NCI-H146 (cell line): ENCODE measurements at places on chromosomes 13 and 19.
A peak's percentile ranks its signal among the peaks of the same experiment; 100 is the strongest.

- DNase-seq: no peak
These were observed 211.5 kb downstream of the KLF12 start for GRCh38 chr13:73922493-73923393.

DNA sequence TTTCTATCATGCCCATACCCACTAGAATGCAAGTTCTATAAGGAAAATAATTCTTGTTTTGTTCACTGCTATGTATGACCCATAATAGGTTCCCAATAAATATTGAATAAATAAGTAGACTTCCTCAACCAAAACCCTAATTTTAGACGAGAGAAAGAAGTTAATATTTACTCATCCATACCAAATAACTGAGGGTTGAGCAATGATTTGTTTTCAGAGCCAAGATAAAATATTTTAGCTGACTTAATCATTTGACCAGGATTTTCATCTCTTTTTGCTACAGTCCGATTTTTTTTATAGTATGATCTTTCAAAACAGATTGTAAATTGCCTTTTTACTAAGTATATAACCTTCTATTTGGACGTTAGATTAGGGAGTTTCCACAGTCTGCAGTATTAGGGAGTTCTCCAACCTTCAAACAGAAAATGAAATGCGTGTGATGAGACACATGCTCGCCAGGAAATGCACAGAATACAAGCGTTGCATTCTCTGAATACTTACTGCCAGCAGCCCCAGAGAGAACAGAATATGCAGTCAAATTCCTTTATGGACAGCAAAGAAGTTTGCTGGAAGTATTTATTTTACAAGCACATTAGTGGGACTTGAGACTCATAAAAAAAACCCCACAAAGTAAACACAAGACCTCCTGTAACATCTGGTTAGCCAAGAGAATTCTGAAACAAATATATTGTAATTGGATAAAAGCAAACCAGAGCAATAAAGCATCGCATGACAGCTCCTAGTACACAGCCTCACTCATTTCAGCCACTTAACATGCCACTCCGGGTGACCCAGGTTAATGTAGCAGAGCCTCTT, 230.0 kb downstream of the MYO16 start:
- DNase-seq: no peak

- no peak for DNase-seq
These were observed 1612.1 kb downstream of the OLFM4 start for GRCh38 chr13:54640719-54641118.

DNA sequence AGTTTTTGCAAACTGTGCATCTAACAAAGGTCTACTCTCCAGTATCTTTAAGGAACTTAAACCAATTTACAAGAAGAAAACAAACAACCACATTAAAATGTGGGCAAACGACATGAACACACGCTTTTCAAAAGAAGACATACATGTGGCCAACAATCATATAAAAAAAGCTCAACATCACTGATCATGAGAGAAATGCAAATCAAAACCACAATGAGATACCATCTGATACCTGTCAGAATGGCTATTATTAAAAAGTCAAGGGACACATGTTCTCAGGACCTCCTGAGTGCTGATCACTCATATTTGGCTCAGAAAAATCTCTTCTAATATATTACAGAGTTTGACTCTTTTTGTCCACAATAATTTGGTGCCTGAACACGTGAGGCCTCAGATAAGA, 14.2 kb upstream of the LILRB1 start:
- DNase-seq: no peak

GRCh38 chr13:75740031-75740430, 103.9 kb downstream of the LMO7 start:
- DNase-seq: no peak

DNA sequence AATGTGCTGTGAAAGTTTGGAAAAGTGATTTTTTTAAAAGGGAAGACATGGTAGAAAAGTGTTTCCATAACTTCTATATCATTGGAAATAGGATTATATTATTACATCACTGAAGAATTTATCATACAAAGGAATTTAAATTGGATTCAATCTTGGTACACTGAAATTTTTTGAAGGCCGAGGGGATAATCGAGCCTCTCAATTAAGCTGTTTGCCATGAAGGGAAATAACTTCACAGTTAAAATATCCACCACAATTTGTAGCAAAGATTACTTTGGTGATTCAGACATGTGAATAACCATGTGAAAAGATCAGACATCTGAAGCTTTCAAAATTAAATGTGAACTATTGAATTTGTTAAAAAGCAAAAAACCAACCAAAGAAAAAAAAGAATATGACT, 215.3 kb downstream of the KLF5 start:
- no peak for DNase-seq

DNA sequence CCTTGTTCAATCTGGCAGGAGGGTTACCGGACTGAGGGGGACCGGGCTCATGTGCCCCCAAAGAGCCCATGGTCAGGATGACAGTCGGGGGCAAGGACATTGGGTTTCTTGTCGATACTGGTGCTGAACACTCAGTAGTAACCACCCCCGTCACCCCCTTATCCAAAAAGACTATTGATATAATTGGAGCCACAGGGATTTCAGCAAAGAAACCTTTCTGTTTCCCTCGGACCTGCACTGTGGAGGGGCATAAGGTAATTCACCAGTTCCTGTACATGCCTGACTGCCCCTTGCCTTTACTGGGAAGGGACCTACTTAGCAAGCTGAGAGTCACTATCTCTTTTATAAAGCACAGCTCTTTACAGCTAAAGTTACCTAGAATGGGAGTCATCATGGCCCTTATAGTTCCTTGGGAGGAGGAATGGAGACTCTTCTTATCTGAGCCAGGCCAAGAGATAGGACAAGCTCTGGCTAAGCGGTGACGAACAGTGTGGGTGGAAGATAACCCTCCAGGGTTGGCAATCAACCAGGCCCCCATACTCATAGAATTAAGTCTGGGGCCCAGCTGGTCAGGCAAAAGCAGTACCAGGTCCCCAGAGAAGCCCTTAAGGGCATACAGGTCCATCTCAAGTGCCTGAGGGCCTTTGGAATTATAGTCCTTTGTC, 603.7 kb downstream of the UQCRFS1 start:
- no peak for DNase-seq

- no peak for DNase-seq
These were observed 32.6 kb upstream of the SPACA7 start for GRCh38 chr13:112343591-112343990.

GRCh38 chr19:5973376-5973775, 4.6 kb downstream of the RANBP3 start:
- no peak for DNase-seq

GRCh38 chr13:51451134-51451466, 1.7 kb downstream of the INTS6 start:
- DNase-seq: no peak

GRCh38 chr13:23865026-23865425, 24.2 kb downstream of the MIPEP start:
- no peak for DNase-seq

DNA sequence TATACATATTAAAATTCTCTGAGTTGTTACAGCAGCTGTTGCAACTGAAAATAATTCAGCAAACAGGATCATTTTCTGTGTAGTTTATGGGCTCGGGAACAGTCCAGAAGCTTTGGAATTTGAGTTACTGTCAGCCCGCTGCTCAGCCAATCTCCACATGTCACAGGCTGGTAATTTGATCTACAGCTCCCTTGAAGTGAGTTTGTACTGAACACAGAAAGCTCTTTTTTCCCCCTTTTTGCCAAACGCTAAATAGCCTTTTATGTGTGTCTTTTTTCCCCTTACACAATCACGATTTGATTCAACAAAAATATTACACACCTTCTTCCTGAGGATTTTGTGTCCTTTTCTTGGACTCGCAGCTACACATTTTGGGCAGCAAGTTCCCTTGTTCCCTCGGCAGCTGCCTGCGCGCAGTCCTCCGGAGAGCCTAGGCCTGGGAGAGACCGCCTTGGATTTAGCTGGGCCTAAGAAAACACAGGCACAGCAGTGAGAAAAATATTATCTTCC, 371.4 kb downstream of the KCNRG start:
- DNase-seq: peak; percentile 27

DNA sequence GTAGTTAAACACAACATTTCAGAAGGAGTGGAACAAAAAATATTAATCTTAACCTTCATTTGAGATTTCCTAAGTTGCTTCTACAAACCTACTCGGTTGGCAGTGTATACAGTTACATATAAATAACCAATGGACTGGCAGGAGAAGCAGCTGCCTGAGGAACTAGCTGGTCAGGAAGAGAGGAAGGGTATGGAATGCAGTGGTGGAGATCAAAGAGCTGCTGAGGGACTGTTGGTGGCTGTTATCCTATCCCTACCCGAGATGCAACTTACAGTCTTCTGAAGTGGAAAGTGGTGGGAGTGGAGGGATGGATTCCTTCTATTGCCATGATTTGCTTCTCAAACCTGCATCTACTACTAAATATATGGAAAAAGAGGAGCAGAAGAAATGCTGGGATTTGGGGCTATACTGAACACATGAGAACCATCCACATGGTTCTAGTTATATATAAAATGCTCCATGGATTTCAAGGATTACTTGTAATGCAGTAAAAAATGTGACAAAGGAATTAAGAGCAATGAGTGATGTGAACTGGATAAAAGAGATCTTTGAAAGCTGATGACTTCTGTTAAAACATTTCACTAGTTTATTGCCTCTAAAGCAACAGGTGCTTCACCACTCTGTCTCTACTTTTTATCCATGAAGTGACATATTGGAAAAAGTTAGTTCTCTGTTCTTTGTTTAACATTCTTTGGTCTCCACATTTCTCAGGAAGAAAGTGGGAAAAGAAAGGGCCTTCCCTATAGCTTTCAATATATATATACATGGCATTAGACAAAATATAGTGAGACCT, 29.9 kb downstream of the MICU2 start:
- no peak for DNase-seq

- DNase-seq: no peak
These were observed 6.6 kb downstream of the ZBTB7A start for GRCh38 chr19:4059891-4060620.

GRCh38 chr19:38650911-38651584, 3.6 kb downstream of the ACTN4 start:
- DNase-seq: no peak

DNA sequence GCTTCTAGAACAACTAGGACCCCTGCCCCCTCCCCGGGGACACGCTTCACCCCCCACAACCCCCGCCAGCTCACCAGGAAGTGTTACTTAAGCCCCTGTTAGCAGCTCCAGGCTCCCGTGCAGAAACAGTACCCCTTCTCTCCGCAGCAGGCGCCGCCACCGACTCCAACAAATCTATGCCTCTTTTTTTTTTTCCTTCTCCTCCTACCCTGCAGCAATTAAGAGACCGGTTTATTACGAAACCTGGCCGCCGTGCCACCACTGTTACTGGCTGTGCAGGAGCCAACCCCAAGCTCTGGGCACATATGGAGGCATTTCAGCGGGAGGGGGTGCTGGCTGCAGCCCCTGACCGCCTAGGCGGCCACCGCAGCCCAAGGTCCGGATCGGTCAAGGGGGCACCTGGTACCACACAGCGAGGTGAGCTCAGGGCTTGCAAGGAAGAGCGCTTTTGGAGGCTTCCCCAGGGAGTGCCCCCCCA, 2.4 kb downstream of the GADD45B start:
- DNase-seq: no peak

GRCh38 chr19:18491995-18492953, 29.6 kb downstream of the ELL start:
- DNase-seq: no peak

DNA sequence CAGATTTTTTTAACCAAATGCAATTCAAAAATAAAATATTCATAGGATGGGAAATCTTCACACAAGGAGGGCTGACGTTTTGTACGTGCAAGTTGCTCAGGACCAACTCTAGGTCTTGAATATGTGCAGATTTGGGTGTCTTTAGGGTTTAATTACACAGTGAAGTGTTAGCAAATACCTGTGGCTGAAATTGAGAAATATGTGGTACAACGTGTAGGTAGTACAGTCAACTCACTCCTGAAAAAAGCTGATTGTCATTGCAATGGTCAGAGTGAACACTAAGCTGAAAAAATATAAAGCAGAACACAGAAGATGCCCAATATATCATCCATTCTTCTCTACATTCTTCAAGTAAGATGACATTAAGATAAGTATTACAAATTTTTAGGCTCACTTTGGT, 314.3 kb downstream of the SLITRK1 start:
- DNase-seq: no peak

DNA sequence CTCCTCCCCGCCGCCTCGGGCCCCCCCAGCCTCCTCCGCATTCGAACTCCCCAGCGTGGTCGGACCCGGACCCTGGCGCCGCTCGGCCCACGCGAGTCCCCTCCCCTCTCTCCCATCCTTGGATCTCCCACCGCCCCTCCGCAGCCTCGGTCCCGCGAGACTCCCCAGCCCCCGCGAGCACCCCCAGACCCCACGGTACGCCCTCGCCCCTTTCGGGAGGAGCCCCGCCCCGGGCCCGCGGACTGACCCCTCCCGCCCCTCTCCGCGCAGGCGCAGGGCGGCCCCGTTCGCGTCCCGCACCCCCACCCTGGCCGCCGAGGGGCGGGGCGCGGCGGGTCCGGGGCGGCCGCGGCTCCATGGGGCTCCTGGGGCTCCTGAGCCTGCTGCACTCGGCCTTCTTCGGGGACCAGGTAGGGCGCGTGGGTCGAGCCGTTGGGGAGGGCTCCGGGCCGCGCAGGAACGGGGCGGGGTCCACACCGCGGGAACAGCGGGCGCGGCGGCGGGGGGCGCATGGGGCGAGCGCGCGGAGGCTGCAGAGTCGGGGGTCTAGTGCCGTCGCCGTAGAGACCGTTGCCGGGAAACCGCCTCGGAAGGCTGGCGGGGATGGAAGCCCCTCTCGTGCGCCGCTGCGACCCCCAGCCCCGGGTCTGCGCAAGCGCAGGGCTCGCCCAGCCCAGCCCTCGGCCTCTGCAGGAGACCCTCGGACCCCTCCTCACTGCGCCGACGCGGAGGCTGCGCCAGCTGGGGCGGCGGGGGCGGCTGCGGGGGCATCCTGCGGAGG, 3.8 kb upstream of the APC2 start:
- DNase-seq: peak; percentile 67

DNA sequence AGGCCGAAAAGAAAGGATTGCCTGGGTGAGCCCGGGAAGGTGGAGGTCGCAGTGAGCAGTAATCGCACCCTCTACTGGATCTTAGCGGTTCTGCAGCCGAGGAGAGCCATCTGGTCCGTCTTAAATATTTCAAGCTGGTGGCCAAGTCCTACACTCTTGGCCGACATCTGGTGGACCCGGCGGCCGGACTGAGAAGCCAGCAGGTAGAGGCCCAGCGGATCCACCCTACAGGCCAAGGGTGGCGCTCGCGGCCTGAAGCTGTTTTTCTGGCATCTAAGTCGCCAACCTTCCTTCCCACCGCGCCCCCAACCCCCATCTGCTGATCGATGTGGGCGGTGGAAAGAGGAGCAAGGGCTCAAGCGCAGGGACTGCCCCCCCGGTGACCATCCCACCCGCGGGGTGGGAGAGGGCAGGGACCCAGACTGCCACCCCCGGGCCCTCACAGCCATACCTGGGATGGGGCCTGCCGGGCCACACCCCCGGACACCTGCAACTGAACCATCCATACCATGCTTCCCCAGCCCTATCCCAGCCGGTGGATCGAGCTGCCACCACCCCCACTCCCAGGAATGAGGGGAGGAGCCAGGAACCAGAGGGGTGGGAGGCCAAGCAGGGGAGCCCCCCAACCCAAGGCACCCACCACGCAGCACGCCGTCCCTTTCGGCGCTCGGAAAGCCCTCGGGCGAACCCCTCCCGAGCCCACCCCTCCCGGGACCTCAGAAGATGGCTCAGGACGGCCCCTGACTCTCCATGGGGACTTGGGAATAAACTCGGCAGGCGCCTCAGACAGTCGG, 46.3 kb upstream of the ZNF730 start:
- peak; percentile 79 for DNase-seq
